Kidney epithelial cell (primary cell): ENCODE measurements at places on chromosomes 2 and 18.

DNA sequence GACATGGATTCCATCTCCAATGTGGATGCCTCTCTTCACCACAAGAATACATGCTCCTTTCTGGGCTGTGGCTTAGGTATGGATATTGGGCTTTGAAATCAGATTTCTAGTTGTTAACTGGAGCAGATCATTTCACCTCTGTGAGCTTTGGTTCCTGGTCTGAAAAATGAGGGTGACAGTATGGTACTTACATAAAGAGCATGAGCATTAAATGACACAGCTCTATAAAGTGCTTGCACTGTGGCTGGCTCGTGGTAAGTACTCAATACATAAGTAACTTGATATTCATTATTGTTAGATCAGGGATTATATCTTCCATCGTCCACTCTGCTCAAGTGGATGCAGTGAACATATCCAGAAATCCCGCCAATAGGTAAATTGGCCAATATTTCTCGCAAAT is 33.4 kb downstream of the ARHGAP25 start:
- no peak for DNase-seq

DNA sequence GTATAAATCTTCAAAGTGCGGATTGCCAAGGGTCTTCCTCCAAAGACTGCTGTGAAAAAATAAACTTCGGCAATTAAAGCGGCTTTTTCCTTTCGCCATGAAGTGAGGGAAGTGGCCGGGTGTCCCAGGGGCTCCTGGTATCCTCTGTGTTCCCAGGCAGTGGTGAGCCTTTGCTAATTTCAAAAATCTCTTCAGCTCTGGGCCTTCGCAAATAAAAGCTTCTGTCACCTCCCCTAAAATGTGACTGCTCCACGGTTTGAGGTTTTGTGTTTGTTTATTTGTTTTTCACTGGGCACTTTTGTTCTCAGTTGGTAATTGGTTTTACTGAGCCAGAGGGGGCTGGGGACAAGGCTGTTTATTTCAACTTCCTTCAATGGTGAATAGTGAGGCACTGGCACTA is 270.1 kb upstream of the POU3F3 start:
- DNase-seq, result no peak

GRCh38 chr18:70041459-70042050 is 93.9 kb upstream of the CD226 start:
- no peak for DNase-seq

- DNase-seq, result no peak
These were observed 213.0 kb downstream of the TRIB2 start for GRCh38 chr2:12929758-12930157.
